Mesothelial cell of epicardium (in vitro differentiated cells): ENCODE measurements at places on chromosomes 16 and 17. TPM values are rescaled to one million over a fixed set of nuclear protein-coding genes. Genes with fewer than 3 reads are reported as not detected.

DNA sequence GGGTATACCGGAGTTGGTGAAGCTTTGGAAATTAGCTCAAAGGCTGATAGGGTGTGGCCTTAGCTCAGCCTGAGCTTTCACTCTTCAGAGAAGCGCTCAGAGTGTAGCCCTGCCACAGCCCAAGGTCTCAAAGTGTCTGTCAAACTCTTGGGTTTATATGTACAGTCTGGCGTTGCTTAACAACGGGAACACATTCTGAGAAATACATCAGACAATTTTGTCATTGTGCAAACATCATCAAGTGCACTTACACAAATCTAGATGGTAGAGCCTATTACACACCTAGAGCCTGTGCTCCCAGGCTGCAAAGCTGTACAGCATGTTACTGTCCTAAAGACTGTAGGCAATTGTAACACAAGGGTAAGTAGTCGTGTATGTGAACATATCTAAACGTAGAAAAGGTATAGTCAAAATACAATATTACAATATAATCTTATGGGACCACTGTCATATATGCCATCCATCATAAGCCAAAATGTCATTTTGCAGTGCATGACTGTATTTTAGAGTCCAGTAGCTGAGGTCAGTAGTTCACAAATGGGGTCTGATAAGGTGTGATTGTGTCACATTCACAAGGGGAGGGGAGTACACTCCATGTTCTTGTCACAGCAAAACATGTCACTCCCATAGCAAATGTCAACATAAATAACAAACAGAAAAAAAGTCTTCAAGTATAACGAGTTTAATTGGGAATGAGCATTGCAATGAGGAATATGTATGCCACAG is 20.6 kb downstream of the CHAD start:
- H3K27ac ChIP-seq: no peak overlapping the region
- H3K4me3 ChIP-seq: no peak overlapping the region
- no peaks in the 10 kb centered on the region for H3K27me3 ChIP-seq
- no peak for DNase-seq
- H3K4me1 ChIP-seq: peaks cover 30% of the 10 kb centered on the region

DNA sequence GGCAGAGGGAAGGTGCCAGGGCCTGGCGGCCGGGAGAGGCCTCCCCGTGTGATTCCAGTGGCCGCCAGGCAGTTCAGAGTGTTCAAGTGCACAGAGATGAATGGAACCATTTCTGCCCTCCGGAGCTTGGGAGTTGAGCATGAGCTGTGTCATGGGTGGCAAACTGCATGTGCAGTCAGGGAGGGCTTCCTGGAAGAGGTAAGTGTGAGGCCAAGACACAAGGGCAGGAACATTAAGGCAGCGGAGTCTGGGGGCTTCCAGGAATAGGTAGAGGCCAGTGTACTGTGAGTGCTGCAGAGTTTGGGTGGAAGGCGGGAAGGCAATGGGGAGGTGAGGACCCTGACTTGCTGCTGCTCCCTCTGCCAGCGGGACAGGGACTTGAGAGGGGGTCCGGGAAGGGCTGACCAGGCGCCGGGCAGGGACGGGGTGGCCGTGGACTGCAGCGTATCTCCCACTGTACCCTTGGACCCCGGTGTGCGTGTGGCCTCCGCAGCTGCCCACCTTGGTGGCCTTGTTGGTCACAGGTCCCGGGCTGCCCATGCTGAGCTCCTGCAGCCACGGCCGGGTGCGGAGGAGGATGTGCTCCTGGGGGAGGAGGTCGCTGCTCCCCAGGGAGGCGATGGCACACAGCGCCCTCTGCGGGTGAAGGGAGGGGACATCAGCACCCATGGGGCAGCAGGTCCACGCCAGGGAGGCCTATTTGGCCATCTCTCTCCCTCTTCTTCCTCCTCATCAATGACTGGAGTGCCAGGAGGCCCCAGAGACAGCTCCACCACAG is 7.5 kb upstream of the CEP131 start:
- DNase-seq: no peak
- peaks cover 6% of the 10 kb centered on the region for H3K4me1 ChIP-seq
- H3K36me3 ChIP-seq: peaks cover 28% of the 10 kb centered on the region
- no peaks in the 10 kb centered on the region for H3K27me3 ChIP-seq

The TM4SF5 gene
- not detected in 3 replicates for total RNA-seq

GRCh38 chr16:2926650-2926999 is 14.9 kb downstream of the FLYWCH1 start:
- H3K27ac ChIP-seq: no peak overlapping the region
- H3K36me3 ChIP-seq: peaks cover 11% of the 10 kb centered on the region
- no peak for DNase-seq
- H3K27me3 ChIP-seq: no peaks in the 10 kb centered on the region
- no peak overlapping the region for H3K4me3 ChIP-seq

DNA sequence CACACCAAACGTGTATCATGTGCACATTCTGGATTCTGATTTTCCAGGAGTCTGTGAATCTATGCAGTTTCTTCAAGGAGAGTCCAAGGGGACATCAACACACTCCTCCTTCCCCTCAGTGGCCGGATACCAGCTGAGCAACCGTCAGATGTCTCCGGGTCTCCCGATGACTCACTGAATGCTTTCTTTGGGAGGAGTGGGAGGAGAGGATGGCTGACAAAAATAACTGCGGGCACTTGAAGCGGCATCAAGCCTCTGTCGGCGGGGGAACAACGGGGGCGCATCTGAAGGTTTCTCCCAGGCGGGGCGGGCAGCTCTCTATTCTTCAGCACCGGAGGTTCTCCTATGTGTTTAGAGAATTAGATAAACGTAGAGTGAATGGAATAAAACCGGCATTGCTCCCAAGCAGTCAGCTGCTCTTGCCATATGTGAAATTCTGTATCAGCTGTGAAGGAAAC is 24.6 kb upstream of the LRRC75A start:
- H3K4me1 ChIP-seq: peaks cover 11% of the 10 kb centered on the region
- no peak for DNase-seq
- H3K4me3 ChIP-seq: peak overlapping the region; percentile 38
- no peaks in the 10 kb centered on the region for H3K36me3 ChIP-seq

GRCh38 chr16:56048425-56049105 is 142.7 kb upstream of the GNAO1 start:
- no peaks in the 10 kb centered on the region for H3K36me3 ChIP-seq
- no peak overlapping the region for H3K27ac ChIP-seq
- DNase-seq: no peak
- H3K4me3 ChIP-seq: no peak overlapping the region
- peaks cover 33% of the 10 kb centered on the region for H3K27me3 ChIP-seq

DNA sequence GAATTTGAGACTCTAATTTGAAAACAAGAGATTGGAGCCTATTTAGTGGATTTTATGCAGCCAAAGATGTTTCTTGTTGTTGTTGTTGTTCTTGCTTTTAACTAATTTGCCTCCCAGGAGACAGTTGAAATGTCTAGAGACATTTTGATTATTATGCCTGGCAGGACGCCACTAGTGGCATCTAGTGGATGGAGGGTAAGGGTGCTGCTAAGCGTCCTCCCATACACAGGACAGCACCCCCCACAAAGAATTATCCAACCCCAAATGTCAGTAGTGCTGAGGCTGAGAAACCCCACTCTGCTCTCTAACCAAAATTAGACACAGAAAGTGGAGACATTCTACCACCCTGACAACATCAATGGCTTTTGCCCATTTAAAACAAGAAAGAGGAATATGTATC is 15.4 kb upstream of the HSBP1 start:
- peaks cover 12% of the 10 kb centered on the region for H3K4me1 ChIP-seq
- DNase-seq: no peak
- no peaks in the 10 kb centered on the region for H3K36me3 ChIP-seq
- peaks cover 6% of the 10 kb centered on the region for H3K27me3 ChIP-seq

DNA sequence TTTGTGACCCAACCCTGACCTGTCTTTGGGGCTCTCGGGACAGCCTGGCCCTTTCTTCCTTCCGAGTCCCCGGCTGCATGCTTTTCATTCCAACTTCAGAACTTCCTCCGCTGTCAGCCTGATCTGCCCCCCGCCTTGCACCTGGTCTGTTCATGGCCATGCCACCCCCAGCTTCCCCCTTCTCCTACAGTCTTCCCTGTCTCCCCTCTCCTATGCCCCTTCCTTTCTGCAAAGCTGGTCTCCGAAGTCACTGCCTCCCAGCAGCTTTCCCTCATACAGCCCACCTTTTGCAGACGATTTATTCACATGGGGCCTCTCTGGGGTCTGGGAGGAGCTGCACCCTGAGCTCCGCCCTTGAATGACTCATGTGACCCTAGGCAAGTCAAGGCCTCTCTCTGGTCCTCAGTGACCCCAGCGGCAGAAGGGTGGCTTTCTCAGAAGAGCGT is 47.1 kb upstream of the SDK2 start:
- peaks cover 2% of the 10 kb centered on the region for H3K27me3 ChIP-seq
- peak overlapping the region; percentile 40 for H3K27ac ChIP-seq
- DNase-seq: no peak
- no peaks in the 10 kb centered on the region for H3K36me3 ChIP-seq
- no peak overlapping the region for H3K4me3 ChIP-seq

DNA sequence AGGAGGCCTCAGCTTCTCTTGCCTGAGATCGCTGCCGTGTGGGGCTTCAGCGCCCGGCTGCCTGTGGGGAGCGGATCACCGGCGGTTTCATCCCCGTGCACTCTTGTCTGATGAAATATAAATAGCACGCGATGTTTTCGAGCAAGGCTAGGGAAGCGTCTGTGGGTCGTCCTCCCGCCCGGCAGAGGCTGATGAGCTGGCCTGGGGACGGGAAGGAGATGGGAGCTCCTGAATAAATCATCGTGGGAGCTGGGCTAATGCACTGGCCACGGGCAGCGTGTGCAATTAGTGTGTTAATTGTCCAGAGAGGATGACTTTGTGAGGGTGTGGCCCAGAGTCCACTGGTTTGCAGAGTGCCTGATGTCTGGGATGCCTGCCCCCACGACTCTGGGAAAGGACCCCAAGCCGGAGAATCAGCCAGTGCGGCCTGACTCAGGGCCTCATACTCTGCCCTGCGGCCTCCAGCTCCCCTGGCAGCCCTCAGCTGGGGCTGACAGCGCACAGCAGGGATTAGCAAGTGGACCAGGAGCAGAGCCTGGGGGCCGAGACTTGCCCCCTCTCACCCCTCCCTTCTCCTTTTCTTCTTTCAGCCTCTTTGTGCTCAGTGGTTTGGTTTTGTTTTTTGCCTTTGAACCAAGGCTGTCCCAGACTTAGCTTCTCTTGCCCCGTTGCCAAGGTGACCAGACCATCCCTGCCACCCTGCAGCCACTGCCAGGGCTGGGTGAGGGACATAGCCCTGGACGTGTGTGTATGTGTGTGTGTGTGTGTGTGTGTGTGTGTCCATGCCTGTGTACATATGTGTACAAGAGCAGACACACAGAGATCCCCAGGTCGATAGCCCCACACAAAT is 21.4 kb downstream of the KCNJ12 start:
- no peaks in the 10 kb centered on the region for H3K36me3 ChIP-seq
- no peak overlapping the region for H3K4me3 ChIP-seq
- H3K4me1 ChIP-seq: peaks cover 6% of the 10 kb centered on the region
- H3K27ac ChIP-seq: no peak overlapping the region

- H3K4me1 ChIP-seq: peaks cover 28% of the 10 kb centered on the region
- H3K27ac ChIP-seq: no peak overlapping the region
- DNase-seq: no peak
- peaks cover 7% of the 10 kb centered on the region for H3K36me3 ChIP-seq
Observed at GRCh38 chr17:82881900-82882714, 42.3 kb upstream of the ZNF750 start.

The MT1E gene
- total RNA-seq: 0.99 TPM in 1 of 3 replicates, not detected in the others

DNA sequence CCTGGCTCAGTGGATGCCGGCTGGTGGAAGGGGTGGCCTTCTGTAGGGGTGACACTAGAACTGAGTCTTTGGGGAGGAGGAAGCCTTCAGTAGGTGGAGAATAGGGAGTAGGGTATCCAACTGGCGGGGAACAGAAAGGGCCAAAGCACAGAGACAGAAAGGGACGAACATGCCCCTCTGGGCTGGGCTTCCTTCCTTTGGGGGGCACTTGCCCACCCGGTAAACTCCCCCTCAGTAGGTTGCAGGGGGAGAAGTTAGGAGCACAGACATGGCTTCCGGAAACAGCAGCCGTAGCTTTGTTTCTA is 774 bp downstream of the ENGASE start:
- peaks cover 1% of the 10 kb centered on the region for H3K27me3 ChIP-seq
- peaks cover 13% of the 10 kb centered on the region for H3K36me3 ChIP-seq
- H3K4me3 ChIP-seq: peak overlapping the region; percentile 85
- peak overlapping the region; percentile 74 for H3K27ac ChIP-seq
- H3K4me1 ChIP-seq: peaks cover 11% of the 10 kb centered on the region
- DNase-seq: no peak

The CD300H gene
- not detected in 3 replicates for total RNA-seq

DNA sequence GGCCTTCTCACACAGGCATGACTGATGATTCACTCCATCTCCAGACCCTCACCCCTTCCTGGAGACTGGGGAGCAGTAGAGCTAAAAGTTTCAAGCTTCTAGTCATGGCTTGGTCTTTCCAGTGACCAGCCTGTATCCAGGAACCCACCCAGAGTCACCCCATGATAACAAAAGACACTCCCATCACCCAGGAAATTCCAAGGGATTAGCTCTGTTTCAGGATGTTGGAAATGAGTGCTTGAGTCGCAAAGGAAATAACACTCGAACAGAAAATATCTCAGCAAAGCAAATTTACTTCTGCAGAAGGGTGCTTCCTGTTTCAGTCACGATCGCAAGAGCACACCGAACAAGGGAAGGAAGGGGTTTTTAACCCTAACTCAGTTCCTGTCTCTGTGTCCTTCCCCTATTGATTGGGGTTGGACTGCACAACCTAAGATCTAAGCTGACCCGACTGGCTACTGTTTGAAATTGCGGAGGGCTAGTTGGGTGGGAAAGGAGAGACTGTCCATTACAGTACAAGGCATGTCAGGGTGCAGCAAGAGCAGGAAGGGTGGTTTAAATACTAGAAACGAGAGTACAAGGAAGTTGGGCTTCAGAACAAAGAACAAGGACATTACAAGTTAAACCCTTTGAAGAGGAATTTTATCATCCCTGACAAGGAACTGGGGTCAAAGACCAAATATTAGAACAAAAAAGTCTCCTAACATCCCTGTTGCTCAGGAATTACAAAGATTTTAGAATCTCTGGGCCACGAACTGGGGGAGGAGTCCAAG is 224.4 kb upstream of the CACNG5 start:
- no peak overlapping the region for H3K27ac ChIP-seq
- peaks cover 7% of the 10 kb centered on the region for H3K4me1 ChIP-seq
- H3K36me3 ChIP-seq: peaks cover 4% of the 10 kb centered on the region
- no peak overlapping the region for H3K4me3 ChIP-seq
- DNase-seq: no peak
- no peaks in the 10 kb centered on the region for H3K27me3 ChIP-seq

The HNF1B gene
- 0.14 to 0.31 TPM (median 0.29 TPM) in 3 replicates for total RNA-seq

The RASL10B gene
- total RNA-seq: 19.3 to 20.5 TPM (median 20.1 TPM) in 3 replicates

- peaks cover 97% of the 10 kb centered on the region for H3K27me3 ChIP-seq
- no peaks in the 10 kb centered on the region for H3K36me3 ChIP-seq
- H3K4me3 ChIP-seq: no peak overlapping the region
- no peak for DNase-seq
Observed at GRCh38 chr17:39600997-39601597, 6.6 kb downstream of the NEUROD2 start.

- H3K4me1 ChIP-seq: peaks cover 7% of the 10 kb centered on the region
- H3K4me3 ChIP-seq: no peak overlapping the region
- H3K27ac ChIP-seq: no peak overlapping the region
- peak; percentile 63 for DNase-seq
Observed at GRCh38 chr17:64281962-64282752, 19.1 kb upstream of the TEX2 start.

The GFAP gene
- not detected in 3 replicates for total RNA-seq

The KCNAB3 gene
- total RNA-seq: 18.4 to 18.8 TPM (median 18.5 TPM) in 3 replicates
